ENCODE measurements at places on chromosomes 13 and 19.

- no peak for DNase-seq
Observed at GRCh38 chr13:44932850-44933251, 56.4 kb downstream of the NUFIP1 start.

- no peak for DNase-seq
Observed at GRCh38 chr13:91622778-91623550, 224.5 kb downstream of the GPC5 start.

- no peak for DNase-seq
Observed at GRCh38 chr13:36883824-36884223, 36.2 kb downstream of the SMAD9 start.

DNA sequence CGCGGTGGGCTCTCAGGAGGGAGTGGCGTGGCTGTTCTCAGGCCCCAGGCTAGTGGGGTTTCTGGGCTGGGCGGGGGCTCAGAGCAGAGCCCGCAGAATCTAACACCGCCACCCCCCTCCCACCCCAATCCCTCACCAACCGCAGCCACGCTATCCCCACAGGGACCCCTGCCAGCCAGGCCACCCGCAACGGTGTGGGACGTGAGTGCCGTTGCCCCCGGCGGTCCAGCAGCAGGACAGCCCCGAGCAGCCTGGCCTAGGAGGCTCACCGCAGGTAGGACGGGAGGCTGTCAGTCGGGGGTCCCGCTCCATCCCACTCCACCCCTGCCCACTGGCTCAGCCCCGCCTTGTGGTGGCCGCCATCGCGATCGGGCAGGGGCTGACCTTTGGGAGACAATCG lies at the start of gene NTN5:
Gene NTN5 (minus strand): TSS at position 24 of the 400 bp plus-strand sequence. CDS start 2,031 bp downstream, outside the sequence.
- no peak for DNase-seq

DNA sequence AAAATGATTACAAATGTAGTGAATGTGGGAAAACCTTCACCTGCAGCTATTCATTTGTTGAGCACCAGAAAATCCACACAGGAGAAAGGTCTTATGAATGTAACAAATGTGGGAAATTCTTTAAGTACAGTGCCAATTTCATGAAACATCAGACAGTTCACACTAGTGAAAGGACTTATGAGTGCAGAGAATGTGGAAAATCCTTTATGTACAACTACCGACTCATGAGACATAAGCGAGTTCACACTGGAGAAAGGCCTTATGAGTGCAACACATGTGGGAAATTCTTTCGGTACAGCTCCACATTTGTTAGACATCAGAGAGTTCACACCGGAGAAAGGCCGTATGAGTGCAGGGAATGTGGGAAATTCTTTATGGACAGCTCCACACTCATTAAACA lies 9.2 kb downstream of the ZNF548 start:
- no peak for DNase-seq

DNA sequence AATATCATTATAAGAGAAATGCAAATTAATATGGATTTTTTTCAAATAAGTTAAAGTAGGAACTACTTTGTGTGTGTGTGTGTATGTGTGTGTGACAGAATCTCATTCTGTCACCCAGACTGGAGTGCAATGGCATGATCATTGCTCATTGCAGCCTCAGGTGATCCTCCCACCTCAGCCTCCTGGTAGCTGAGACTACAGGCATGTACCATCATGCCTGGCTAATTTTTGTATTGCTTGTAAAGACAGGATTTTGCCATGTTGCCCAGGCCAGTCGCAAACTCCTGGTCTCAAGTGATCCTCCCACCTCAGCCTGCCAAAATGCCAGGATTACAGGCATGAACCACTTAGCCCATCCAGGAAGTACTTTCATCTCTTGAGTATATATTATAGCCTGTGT lies 3.2 kb upstream of the ERVV-2 start:
- no peak for DNase-seq

DNA sequence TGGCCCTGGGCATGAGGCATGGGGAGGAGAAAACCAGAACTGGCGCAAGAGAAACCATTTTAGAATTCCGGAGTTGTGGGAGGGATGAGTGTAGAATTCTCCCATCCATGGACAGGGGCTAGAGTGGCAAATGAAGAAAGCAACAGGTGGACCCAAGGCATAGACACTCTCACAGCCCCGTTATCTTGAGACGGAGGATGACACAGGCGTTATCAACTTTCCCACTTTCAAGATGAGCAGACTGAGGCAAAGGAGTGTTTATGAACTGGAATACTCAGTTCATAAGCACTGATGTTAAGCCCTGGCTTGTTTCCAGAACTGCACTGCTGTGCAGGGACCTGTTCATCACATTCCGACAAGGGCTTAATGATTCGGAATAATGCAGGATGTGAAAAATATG lies 1.1 kb upstream of the GTF3A start:
- DNase-seq = no peak

GRCh38 chr19:45816236-45817009 lies 1.3 kb upstream of the RSPH6A start:
- no peak for DNase-seq

Measured in AG08396 (cell line).